Cardiac septum (tissue), 1 donor: ENCODE measurements at places on chromosomes 7 and 10. TPM values are rescaled to one million over a fixed set of nuclear protein-coding genes. Genes with fewer than 3 reads are reported as not detected.

Gene BTBD16
- not detected for total RNA-seq

DNA sequence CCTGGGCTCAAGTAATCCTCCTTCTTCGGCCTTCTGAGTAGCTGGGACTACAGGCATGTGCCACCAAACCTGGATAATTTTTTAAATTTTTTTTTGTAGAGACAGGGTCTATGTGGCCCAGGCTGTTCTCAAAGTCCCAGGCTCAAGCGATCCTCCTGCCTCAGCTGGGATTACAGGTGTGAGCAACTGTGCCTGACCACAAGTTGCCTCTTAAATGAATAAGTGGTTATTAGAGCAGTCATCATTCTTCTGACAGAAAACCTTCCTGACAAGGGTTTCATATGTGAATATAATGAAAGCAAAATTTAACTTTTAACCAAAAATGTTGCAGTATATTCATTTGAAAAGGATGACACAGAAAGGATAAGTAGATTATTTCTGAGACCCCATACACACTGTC, 532.5 kb downstream of the GRM8 start:
- DNase-seq, result no peak

Gene GNAT3
- not detected for total RNA-seq

DNA sequence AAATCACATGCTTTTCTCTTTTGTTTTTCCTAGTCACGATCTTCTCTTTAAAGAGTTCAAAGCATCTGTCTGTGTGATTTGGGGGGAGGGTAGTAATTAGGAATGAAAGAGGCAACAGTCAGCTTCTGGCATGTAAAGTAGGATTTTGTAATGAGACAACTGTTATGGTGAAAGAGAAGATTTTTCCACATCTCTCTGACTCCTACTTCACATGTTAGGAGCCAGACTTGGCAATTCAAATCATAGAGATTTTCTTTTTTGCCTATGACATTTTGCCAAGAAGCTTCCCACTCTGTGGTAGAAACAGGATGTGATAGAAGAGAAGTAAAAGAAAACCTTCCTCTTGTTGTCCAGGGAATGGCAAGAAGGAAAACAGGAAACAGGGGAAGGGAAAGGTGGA, 38.3 kb upstream of the KLHL7 start:
- DNase-seq, result no peak

DNA sequence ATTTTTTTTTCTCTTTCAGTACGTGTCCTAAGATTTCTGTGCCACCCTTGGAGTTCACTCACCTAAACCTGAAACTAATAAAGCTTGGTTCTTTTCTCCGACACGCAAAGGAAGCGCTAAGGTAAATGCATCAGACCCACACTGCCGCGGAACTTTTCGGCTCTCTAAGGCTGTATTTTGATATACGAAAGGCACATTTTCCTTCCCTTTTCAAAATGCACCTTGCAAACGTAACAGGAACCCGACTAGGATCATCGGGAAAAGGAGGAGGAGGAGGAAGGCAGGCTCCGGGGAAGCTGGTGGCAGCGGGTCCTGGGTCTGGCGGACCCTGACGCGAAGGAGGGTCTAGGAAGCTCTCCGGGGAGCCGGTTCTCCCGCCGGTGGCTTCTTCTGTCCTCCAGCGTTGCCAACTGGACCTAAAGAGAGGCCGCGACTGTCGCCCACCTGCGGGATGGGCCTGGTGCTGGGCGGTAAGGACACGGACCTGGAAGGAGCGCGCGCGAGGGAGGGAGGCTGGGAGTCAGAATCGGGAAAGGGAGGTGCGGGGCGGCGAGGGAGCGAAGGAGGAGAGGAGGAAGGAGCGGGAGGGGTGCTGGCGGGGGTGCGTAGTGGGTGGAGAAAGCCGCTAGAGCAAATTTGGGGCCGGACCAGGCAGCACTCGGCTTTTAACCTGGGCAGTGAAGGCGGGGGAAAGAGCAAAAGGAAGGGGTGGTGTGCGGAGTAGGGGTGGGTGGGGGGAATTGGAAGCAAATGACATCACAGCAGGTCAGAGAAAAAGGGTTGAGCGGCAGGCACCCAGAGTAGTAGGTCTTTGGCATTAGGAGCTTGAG, at the start of gene CFTR:
Gene CFTR, plus strand, starts transcription at position 801 of the 830 bp plus-strand sequence. CDS start 70 bp downstream, outside the sequence.
- no peak for DNase-seq

GRCh38 chr10:17981766-17982380, 30.2 kb downstream of the SLC39A12 start:
- DNase-seq, result no peak

GRCh38 chr10:37754538-37755323, 102.7 kb downstream of the ZNF248 start:
- DNase-seq, result peak; percentile 53

DNA sequence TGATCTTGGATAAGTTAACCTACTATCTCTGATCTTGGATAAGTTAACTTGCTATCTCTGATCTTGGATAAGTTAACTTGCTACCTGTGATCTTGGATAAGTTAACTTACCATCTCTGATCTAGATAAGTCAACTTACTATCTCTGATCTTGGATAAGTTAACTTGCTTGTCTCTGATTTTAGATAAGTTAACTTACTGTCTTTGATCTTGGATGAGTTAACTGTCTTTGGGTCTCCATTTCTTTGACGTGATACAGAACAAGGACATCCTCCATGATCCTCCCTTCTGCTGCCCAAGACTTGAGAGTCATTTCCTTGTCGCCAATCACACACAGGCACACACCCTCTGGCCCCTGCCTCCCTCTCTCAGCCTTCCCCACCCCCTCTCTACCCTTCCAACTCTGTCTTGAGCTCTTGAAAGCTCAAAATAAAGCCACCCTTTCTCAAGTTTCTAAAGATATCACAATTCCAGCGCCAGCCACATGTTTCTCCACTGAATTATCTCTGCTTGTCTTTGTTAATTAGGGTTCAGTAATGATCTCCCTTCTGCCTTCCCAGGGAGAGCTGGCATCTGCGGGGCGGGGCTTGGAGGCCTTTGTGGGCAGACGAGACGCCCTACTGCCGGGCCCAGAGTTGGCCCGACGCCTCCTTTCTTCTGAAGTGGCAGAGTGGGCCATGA, 85.1 kb upstream of the GTF2I start:
- no peak for DNase-seq

Gene C10orf71
- total RNA-seq, result 163 TPM

Gene MACC1
- 0.13 TPM for total RNA-seq

GRCh38 chr7:40220421-40220911, 85.7 kb downstream of the SUGCT start:
- DNase-seq, result no peak

GRCh38 chr7:2102375-2102723, 130.4 kb downstream of the MAD1L1 start:
- no peak for DNase-seq

DNA sequence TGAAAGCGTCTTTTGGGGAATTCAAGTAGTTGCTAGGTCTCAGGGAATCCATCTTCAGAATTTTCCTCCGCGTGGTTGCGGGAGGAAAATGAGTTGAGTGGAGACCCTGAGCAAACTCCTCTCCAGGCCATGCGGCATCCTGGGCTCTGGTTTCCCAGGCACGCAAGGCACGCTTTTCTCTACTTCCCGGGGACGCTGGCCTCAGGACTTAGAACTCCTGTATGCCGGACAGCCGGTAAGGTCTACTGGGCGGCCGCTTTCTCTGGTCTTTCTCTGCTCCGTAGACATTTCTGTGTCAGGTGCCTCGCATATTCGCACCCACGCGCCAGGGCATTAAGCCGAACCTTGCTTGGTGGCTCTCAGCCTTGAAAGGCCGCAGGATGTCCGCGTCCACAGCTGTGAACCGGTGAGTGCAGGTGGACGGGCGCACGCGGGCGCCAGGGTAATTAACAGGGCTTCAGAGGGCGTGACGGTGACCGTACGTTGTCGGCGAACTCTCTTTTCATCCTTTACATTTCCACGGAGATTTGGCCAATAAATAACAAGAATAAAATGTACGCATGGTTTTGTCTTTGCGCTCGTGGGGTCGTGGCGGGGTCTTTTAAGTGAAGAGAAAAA, 992 bp upstream of the RBM20 start:
- no peak for DNase-seq

Gene AKR1C3
- 15.2 TPM for total RNA-seq

Gene PTPRZ1
- total RNA-seq, result 0.51 TPM

- no peak for DNase-seq
These were observed 46.1 kb upstream of the EXOC6 start for GRCh38 chr10:92801978-92802872.

Gene TCAF2
- 0.54 TPM for total RNA-seq

DNA sequence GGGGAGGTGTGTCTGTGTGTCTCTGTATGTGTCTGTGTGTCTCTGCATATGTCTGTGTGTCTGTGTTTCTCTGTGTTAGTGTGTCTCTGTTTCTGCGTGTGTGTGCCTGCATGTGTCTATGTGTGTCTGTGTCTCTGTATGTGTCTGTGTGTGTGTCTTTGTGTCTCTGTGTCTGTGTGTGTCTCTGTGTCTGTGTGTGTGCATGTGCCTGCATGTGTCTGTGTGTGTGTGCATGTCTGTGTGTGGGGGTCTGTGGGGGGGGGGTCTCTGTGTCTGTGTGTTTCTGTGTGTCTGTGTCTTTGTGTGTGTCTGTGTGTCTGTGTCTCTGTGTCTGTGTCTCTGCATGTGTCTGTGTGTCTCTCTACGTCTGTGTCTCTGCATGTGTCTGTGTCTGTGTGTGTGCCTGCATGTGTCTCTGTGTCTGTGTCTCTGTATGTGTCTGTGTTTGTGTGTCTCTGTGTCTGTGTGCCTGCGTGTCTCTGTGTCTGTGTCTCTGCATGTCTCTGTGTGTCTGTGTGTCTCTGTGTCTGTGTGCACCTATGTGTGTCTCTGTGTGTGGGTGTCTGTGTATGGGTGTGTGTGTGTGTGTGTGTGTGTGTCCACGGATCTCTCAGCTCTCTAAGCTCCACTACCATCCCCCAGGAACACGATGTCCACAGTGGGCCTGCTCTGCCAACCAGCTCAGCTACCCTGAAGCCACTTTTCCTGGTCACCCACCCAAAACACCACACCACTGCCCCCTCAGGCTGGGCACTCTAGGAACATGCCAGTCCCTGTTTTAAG, 41.7 kb downstream of the RASGEF1A start:
- DNase-seq, result peak; percentile 59

Gene TLX1
- total RNA-seq, result not detected

DNA sequence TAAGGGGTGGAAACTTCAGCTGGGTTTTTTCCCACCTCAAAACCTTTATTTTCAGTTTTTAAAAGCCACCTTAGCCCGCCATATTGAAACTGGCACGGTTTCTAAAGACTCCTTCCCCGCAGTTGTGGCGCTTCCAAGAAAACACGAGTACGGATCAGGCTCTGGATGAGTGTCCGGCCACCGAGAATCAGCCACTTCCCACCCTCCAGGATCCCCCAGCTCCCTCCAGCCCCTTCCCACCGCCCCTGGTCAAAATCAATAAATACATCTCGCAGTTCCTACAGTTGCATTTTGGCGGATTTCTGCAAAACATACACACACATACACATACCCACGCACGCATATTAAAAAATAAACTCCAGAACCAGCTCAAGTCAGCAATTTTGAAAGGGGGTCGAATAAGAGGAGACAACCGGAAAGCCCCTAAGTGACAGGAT, 1.1 kb downstream of the SFMBT2 start:
- DNase-seq, result no peak

- no peak for DNase-seq
These were observed 19.9 kb downstream of the ANTXRL start for GRCh38 chr10:46306516-46307184.

GRCh38 chr7:119007236-119007635, 782.7 kb downstream of the ANKRD7 start:
- no peak for DNase-seq

GRCh38 chr7:106019470-106019820, 56.4 kb downstream of the CDHR3 start:
- DNase-seq, result no peak

- DNase-seq, result no peak
These were observed 86.7 kb upstream of the GNAI1 start for GRCh38 chr7:80047856-80048459.

DNA sequence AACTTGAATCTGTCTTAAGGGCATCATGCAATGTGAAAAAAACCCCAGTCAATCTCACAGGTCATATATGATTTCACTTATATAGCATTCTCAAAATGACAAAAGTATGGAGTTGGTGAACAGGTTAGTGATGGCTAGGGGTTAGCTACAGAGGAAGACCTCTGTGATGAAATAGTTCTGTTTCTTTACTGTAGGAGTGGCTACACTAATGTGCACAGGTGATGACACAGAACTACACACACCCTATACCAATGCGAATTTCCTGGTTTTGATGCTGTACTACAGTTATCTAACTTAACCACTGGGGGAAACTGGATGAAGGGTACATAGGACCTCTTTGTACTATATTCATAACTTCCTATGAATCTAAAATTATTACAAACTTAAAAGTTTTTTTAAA, 541.8 kb downstream of the PARD3 start:
- no peak for DNase-seq

DNA sequence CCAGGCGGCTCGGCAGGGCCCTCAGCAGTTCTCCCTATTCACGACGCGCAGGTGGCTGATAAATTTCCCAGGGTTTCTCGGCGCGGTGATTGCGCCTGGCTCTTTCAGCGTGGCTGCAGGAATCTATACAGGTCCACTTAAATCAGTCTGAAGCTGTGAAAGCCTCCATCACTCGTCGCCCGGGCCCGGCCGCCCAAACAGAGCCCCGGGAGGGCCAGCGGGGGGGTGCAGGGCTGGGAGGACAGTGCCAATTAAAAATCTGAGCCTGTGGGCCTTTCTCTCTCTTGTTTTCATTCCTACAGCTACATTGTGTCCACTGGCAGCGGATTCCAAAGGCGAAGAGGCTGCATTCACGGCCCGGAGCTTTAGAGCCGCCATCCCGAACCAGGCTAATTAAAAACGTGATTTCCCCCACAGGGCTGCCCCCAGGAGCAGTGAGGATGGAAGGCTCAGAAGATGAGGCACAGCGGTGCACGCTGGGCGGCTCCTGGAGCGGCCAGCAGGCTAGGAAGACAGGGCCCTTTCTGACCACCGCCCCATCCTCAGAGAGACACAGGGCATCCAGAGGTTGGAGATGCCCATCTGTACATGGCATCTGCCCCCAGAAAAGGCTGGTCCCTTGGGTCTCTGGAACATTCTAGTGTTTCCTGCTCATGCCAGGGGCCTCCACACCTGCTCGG, 100.7 kb downstream of the FAM53B start:
- DNase-seq, result no peak

GRCh38 chr7:99111591-99111990, 32.3 kb downstream of the SMURF1 start:
- no peak for DNase-seq

DNA sequence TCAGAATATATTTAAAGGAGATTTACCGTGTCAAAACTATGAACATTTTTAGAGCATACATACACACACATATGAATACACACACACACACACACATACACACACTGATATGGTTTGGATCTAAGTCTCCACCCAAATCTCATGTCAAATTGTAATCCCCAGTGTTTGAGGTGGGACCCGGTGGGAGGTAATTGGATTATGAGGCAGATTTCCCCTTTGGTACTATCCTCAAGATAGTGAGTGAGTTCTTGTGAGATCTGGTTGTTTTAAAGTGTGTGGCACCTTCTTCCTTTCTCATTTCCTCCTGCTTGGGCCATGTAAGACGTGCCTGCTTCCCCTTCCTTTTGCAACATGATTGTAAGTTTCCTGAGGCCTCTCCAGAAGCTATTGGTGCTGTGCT, 515.0 kb upstream of the ZMIZ1 start:
- no peak for DNase-seq

DNA sequence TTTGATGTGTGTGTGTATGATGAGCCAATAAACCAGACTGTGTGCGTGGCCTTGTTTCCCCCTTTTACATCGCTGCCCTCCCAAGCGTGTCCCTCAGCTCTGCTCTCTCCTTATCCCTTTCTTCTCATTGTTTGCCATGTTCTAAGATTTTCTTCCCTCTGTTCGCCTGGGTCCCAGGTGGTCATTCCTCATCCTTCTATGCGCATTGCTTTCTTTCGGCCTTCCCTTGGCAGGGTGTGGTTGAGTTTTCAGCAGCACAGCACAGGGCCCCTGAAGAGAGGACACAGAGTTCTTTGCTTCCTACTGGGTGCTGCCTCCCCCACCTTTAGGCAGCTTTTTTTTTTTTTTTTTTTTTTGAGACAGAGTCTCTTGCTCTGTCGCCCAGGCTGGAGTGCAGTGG, 23.1 kb downstream of the GBX1 start:
- no peak for DNase-seq
